ENCODE measurements at places on chromosomes 6 and 20. TPM values are rescaled to one million over a fixed set of nuclear protein-coding genes. Genes with fewer than 3 reads are reported as not detected.

DNA sequence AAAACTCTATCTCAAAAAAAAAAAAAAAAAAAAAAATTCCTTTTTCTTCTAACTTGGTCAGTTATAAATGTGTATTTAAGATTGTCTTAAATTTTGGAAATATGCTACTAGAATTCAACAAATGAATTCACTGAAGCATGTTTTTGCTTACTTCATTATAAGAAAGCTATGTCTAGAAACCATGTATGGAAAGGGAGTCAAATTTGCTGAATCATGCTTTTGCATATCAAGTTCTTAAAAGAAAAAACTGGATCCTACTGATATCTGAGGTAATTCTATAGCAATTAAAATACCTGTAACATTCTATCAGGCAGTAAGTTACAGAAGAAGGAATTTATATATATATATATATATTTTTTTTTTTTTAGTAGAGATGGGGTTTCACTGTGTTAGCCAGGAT, 27.7 kb downstream of the AKIRIN2 start:
- no peak for DNase-seq

The ELOVL4 gene
- total RNA-seq: 1.3 TPM

- DNase-seq: no peak
Observed at GRCh38 chr6:1821164-1821512, 211.4 kb downstream of the FOXC1 start.

GRCh38 chr6:1502041-1502440, 107.7 kb upstream of the FOXC1 start:
- no peak for DNase-seq

The MTCH1 gene
- total RNA-seq: 272 TPM

DNA sequence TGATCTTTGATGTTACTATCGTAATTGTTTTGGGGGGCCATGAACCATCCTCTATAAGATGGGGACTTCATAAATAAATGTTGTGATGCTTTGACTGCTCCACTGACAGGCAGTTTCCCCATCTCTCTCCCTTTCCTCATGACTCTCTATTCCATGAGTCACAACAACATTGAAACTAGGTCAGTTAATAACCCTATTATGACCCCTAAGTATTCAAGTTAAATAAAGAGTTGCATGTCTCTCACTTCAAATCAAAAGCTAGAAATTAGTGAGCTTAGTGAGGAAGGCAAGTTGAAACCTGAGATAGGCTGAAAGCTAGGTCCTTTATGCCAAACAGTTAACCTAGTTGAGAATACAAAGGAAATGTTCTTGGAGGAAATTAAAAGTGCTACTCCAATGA, 491.0 kb downstream of the HAO1 start:
- no peak for DNase-seq

The TGM3 gene
- 5.3 TPM for total RNA-seq

GRCh38 chr20:49843770-49844380, 31.2 kb downstream of the SLC9A8 start:
- no peak for DNase-seq

DNA sequence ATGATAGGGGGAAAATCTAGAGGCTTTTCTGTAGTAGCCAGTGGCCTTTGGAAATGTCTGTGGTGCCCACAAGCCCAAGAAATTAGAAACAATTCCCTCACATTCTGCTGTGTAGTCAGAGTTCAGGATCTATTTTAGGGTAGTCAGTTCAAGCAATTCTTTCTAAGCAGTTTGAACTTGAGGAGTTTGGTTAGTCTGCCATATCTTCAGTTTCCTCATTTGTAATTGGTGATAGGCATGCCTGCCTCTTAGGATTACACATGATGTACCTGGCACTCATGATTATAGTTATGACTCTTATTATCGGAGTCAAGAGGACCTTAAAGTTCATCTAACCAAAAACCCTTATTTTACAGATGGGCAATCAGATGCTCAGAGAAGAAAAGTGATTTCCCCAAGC, 21.2 kb upstream of the MEP1A start:
- no peak for DNase-seq

GRCh38 chr6:90759664-90760063, 172.8 kb upstream of the MAP3K7 start:
- DNase-seq: no peak

DNA sequence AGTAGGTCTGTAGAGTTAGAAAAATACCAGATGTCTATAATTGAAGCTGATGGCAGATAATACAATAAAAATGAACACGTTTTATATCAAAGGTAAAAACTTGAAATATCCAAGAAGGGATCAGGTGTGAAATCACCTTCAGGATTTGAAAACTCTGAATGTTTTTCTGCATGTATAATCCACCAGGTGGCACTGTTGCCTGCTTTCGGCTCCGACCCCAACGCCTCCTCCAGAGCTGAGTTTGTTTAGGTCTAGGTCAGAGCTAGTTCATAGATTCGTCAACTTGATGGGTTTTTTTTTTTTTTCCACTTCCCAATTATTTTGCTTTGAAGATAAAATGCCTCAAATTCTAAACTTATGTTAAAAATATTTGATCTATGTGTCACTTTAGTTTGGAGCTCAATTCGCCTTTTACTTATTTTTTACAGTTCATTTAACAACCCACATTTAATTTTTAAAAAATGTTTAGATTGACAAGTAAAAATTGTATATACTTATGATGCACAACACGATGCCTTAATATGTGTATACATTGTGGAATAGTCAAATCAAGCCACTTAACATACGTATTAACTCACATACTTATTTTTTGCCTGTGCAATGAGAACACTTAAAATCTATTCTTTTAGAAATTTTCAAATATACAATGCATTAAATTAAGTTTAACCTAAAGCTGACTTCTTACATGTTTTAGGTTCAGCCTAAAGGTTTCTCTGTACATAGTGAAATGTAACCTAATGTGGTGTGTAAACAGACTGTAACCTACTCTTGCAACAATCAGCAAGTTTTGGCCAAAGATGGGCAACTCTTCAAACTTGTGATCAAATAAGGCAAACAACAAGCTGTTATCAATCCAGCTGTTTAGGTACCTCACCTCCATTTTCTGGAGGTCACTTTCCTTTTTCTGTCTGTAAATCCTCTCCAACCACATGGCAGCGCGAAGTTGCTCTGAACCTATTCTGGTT, 39.4 kb upstream of the ENPP4 start:
- DNase-seq: peak; percentile 59

DNA sequence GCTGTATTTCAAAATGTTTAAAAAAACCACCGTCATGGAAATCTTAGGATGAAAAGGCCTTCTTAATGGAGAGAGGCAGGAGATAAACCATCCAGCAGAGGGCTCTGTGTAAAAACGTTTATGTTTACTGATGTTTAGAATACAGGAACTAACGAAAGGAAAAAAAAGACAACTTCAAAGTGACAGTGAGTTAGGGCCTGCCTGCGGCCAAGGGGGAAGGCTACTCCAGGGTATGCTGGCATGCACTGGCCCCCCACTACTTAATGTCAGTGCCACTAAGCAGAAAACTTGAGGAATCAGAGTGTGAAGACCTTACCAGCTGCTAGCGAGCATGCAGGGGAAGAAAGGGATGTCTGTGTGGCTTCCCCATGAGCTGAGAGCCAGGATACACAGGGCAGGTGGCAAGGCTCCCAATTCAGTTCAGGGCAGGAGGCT, 47.7 kb downstream of the AKAP7 start:
- DNase-seq: no peak

GRCh38 chr20:46135856-46136633, 17.9 kb downstream of the CD40 start:
- DNase-seq: no peak

DNA sequence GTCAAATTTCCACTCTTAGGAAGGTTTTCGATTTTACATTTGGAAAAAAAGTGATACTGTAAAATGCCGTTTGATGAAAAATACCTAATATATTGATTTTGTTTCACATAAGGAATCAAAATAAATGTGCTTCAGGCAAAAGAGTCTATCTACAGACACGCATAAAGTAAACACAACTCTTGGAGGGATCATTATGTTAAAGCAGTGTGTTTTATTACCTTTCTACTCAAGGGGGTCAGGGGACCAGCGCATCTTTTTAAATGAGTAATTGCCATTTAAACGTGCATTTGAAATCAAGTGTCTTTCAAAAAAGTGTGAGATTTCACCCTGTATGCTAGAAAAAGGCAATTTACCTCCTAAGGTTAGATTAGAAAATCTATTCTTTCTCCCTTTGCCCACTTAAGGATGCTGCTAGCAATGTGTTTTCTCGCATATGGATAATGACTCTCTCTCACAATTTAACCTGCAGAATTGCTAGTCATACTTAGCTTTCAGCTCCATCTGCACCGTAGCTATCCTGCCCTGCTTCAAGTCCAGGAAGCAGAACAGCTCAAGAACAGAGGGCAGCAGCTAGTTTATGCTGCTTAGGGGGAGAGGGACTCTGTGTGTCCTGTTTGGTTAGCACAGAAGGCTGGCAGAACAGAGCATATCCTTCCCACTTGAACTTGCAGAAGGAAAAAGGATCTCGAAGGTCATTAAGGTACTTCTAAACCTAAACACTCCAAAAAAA, 35.0 kb downstream of the NKAIN2 start:
- no peak for DNase-seq

GRCh38 chr20:48129345-48129942, 344.2 kb upstream of the SULF2 start:
- no peak for DNase-seq

The SNHG17 gene
- total RNA-seq: 10.3 TPM

The CLPSL1 gene
- total RNA-seq: not detected

The MED23 gene
- 32.2 TPM for total RNA-seq

The FAM83B gene
- not detected for total RNA-seq

DNA sequence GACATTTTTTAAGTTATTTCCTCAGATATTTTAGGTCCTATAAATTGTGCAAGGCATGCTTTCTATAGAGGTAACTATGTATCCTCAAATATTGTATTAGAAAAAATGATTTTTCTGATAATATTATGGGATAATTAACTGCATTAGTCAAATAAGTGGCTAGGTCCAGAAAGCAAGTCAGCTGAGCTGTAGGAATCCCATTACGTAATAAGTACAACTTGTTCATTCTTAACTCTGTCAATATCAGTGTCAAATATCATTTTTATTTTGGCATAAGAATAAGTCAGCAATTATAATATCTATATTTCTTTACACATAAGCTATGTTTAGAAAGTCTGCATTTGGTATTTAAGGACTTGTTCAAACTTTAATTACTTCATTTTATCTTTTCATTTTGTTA, 830.9 kb upstream of the GJE1 start:
- no peak for DNase-seq

- DNase-seq: no peak
Observed at GRCh38 chr6:36266913-36267644, 2.8 kb upstream of the PNPLA1 start.

- no peak for DNase-seq
Observed at GRCh38 chr20:43345676-43346075, 112.0 kb upstream of the SRSF6 start.

DNA sequence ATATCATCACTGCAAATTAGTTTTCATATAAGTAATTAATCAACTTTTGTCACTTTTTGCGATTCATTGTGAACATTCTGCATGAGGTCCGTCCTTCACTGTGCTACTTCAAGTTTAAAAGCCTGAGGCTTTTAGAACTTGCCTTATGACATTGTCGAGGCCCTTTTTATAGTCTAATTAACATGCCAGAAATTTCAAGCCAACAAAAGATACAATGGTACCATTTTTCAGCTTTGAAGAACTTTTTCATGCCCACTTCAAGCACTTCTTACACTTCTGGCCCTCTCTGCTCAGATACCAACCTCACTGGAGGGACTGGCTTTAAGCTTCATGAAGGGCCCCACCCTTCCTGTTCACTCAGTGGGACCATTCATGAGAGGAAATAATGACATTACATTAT, 323.1 kb downstream of the TPBG start:
- no peak for DNase-seq

GRCh38 chr20:37915800-37916570, 13.1 kb downstream of the VSTM2L start:
- DNase-seq: no peak

- no peak for DNase-seq
Observed at GRCh38 chr6:73017476-73017875, 207.8 kb downstream of the KHDC1L start.

The ENPP4 gene
- 12.6 TPM for total RNA-seq

DNA sequence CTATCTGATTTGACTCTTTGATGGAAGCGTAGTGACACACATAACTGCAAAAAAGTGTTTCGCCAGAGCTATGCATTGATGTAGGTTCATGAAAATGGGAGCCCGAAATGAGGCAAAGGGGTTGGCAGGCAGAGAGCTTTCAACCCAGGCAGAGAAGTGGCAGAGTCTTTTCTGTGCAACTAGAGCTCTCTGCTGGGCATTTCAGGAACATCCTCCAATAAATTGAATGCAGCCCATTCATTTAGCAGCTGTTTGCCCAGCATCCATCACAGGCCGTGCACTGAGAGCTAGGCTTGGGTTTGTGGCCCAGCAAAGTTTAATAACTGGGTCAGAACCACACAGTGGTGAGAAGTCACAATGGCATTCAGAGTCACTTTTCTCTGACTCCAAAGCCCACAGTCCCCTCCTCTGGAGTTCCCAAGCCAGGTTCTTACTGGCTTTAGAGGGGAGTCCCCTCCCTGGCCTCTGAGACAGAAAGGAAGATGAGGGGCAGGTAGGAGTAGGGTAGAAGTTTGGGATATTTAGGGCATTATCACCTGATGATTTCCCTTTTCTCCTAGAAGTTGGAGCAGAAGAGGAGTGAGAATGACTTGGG, 31.8 kb upstream of the ELMO2 start:
- no peak for DNase-seq

- no peak for DNase-seq
Observed at GRCh38 chr6:147299035-147299434, 94.8 kb downstream of the STXBP5 start.

- no peak for DNase-seq
Observed at GRCh38 chr20:36063916-36064657, 90.5 kb upstream of the EPB41L1 start.

The NKX2-4 gene
- 21.4 TPM for total RNA-seq

The KIAA0408 gene
- total RNA-seq: 5.8 TPM

- no peak for DNase-seq
Observed at GRCh38 chr6:134949927-134950326, at the start of gene ALDH8A1. ALDH8A1 (minus strand) TSS chr6:134950101; CDS start chr6:134950053, 48 bp downstream.

- no peak for DNase-seq
Observed at GRCh38 chr6:139640448-139640847, 266.0 kb upstream of the CITED2 start.

The RSPO3 gene
- total RNA-seq: not detected

DNA sequence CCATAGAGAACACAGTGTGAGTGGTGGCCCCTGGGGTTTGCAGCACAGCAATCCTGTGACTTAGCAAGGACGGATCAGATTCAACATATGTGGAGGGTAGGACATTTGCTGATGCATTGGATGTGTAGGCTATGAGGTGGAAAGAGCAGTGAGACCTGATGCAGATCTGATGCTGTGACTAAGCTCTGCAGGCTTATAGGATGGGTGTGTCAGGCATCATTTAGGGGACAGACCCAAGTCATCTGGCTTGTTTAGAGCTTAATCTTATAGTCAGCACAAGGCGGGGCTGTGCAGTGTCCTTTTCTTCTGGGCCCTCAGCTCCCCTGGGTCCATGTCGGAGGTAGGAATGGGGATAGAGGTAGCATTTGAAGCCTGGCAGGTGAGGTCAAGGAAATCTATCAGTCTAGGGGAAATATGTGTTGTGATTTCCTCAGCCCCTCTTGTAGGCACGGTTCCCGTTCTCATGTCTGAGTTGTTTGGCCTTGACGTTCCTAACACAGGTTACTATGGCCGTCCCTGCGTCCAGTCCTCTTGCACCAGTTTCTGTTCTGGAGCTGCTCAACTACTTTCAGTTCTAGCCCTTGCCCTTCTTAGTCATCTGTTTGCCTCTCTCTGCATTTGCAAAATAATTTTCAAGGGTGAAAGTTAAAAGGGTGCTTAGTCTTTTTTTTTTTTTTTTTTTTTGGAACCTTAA, 15.6 kb upstream of the MAPRE1 start:
- no peak for DNase-seq

The OR2H1 gene
- not detected for total RNA-seq
